ENCODE measurements at places on chromosomes 2 and 18.

GRCh38 chr2:31066086-31066485 lies 72.2 kb downstream of the GALNT14 start:
- no peak overlapping the region for H3K4me3 ChIP-seq
- no peak overlapping the region for H3K27ac ChIP-seq
- H3K36me3 ChIP-seq, result no peaks in the 10 kb centered on the region
- H3K4me1 ChIP-seq, result no peaks in the 10 kb centered on the region
- no peak for DNase-seq

DNA sequence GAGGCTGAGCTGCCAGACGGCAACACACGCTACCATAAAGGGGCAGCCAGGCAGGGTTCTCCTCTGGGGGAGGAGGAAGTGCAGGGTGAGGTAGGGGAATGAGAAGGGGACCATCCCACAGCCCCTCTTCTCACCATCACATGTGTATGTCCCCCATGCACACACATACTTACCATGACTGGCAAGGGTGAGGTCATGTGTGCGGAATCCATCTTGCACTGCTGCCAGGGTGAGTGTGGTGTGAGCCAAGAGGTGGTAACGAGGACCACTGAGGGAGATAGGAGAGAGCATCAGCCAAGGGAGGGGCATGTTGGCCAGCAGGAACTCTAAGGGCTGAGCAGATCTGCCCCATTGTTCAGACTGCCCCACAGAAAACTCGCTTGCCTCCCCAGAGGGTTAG lies 7.1 kb downstream of the WDR54 start:
- peaks cover 3% of the 10 kb centered on the region for H3K4me1 ChIP-seq
- H3K27ac ChIP-seq, result no peak overlapping the region
- no peak overlapping the region for H3K4me3 ChIP-seq
- H3K36me3 ChIP-seq, result peaks cover 68% of the 10 kb centered on the region

DNA sequence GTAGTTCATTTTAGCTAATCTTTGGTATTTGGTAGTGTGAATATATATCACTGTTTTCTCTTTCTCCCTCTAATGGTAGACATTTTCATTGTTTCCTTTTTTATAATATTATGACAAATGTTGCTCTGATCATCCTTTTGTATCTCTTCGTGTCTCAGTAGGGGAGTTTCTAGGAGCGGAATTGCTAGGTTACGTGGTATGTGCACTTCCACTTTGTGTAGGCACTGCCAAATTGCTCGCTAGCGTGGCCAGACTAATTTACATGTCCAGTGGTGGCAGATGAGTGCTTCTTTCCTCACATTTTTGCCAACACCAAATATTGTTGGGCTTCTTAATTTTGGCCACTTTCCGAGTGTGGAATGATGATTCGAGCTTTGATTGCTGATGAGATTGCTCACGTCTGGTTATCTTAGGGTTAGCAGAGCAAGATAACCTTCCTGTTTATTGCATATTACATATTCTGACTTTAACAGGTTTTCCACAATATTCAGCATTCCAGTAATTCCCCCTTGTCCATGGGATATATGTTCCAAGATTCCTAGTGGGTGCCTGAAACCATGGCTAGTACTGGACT lies 30.4 kb upstream of the GREB1 start:
- no peak overlapping the region for H3K4me3 ChIP-seq
- H3K27ac ChIP-seq, result no peak overlapping the region
- peaks cover 14% of the 10 kb centered on the region for H3K4me1 ChIP-seq
- no peak for DNase-seq
- no peaks in the 10 kb centered on the region for H3K36me3 ChIP-seq

- peak overlapping the region; percentile 90 for H3K4me3 ChIP-seq
- peak overlapping the region; percentile 100 for H3K27ac ChIP-seq
- DNase-seq, result peak; percentile 81
- peaks cover 39% of the 10 kb centered on the region for H3K4me1 ChIP-seq
- H3K36me3 ChIP-seq, result no peaks in the 10 kb centered on the region
Observed at GRCh38 chr18:3449512-3450011, 410 bp upstream of the TGIF1 start.

- no peaks in the 10 kb centered on the region for H3K27me3 ChIP-seq
- H3K4me1 ChIP-seq, result peaks cover 96% of the 10 kb centered on the region
- no peaks in the 10 kb centered on the region for H3K36me3 ChIP-seq
- DNase-seq, result no peak
Observed at GRCh38 chr2:62473246-62473827, 32.7 kb downstream of the TMEM17 start.

DNA sequence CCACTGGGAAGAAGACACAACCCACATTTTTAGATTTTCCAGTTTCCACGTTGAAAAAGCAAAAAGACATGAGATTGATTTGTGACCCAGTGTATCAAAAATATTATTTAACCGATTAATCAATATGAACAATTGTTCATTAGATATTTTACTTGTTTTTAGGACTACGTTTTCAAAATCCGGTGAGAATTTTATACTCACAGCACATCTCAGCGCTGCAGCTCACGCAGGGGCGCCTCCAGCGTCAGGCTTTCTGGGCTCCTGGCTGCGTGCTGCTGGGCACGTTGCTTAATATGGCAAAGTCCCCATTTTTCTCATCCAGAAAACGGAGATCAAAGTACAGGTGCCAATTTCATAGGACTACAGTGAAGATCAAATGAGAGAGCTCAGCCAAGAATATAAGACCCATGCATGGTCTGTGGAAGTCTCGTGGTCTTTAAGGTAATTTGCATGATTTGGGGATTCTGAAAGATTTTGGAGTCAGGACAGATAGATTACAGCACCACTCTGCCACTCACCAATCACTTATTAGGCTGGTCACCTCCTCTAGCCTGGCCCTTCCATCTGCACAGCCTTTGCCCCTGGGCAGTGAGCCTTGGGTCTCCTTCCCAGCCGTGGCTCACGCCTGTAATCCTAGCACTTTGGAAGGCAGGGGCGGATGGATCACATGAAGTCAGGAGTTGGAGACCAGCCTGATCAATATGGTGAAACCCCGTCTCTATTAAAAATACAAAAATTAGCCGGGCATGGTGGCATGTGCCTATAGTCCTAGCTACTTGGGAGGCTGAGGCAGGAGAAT lies 36.2 kb downstream of the PTPN18 start:
- peak; percentile 59 for DNase-seq
- no peaks in the 10 kb centered on the region for H3K36me3 ChIP-seq
- H3K4me3 ChIP-seq, result peak overlapping the region; percentile 65
- H3K4me1 ChIP-seq, result peaks cover 35% of the 10 kb centered on the region
- peak overlapping the region; percentile 86 for H3K27ac ChIP-seq

DNA sequence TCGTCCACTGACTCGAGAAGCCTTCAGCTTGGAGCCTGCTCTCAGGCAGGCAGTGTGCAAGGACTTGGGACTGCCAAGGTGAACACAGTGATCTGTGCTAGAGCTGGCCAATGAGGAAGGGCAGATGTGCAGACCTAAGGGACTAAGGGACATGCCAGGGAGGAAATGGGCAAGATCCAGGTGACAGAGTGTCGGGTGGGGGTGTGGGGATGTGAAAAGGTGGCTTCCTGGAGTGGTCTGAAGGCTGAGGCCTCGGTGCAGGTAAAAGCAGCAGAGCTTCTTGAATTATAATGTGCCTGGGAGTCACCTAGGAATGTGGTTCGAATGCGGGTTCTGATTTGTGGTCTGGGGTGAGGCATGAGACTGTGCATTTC lies 42.0 kb downstream of the STEAP3 start:
- H3K36me3 ChIP-seq, result peaks cover 4% of the 10 kb centered on the region
- H3K4me3 ChIP-seq, result no peak overlapping the region
- no peak for DNase-seq
- H3K4me1 ChIP-seq, result no peaks in the 10 kb centered on the region
- no peaks in the 10 kb centered on the region for H3K27me3 ChIP-seq
- no peak overlapping the region for H3K27ac ChIP-seq

DNA sequence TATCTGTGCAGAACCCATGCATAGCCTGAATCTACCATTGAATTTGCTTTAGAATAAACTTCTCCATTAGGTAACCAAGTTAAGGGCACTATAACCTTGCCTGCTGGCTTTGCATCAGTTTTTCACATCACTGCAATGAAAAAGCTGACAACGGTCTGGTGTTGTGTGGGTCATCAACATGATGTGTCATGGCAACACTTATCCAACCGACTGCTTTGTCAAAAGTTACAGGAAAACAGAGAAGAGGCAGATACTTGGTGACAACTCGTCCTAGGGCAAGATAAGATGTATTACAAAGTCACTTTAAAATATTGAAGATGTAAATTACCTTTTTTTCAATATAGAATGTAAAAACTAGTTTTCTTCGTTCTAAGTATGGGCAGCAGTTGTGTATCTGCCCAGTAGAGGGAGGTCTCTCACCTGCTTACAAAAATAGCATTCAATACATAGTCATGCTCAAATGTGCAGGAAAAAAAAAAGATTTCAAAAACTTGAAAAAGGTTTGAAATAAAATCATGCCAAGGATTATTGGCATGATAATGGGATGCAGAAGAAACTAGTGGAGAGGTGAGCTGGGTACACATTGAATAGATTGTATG lies 96.3 kb downstream of the EVA1A start:
- no peaks in the 10 kb centered on the region for H3K36me3 ChIP-seq
- H3K4me1 ChIP-seq, result no peaks in the 10 kb centered on the region
- no peak overlapping the region for H3K4me3 ChIP-seq
- DNase-seq, result no peak

GRCh38 chr18:65737471-65737955 lies 13.3 kb upstream of the CDH7 start:
- no peak for DNase-seq
- H3K36me3 ChIP-seq, result no peaks in the 10 kb centered on the region
- no peak overlapping the region for H3K27ac ChIP-seq
- H3K27me3 ChIP-seq, result no peaks in the 10 kb centered on the region
- no peaks in the 10 kb centered on the region for H3K4me1 ChIP-seq

DNA sequence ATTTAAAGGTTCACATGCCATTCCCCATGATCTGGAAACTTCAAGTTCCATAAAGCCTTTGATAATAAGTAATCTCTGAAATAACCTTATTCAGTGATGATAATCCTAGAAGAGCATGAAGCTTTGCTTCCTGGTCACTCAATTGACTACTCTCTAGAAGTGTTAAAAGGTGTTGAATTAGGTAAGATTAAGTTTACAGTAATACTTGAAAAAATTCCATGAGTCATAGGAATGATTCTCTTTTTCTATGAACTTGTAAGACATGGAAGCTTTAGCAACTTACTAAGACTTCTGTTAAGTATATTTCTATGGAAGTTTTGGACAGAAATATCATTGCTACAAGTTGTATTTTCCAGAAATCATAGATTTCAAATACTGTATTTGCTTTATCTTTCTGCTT lies 100.6 kb downstream of the MYO1B start:
- no peaks in the 10 kb centered on the region for H3K27me3 ChIP-seq
- no peaks in the 10 kb centered on the region for H3K4me1 ChIP-seq
- H3K27ac ChIP-seq, result no peak overlapping the region
- no peaks in the 10 kb centered on the region for H3K36me3 ChIP-seq
- no peak for DNase-seq
- H3K4me3 ChIP-seq, result no peak overlapping the region

GRCh38 chr2:215590010-215590745 lies 154.3 kb upstream of the FN1 start:
- H3K4me3 ChIP-seq, result no peak overlapping the region
- no peak for DNase-seq
- H3K27ac ChIP-seq, result no peak overlapping the region
- H3K36me3 ChIP-seq, result no peaks in the 10 kb centered on the region

GRCh38 chr2:176096986-176097819 lies 2.4 kb upstream of the HOXD12 start:
- peak; percentile 74 for DNase-seq
- no peak overlapping the region for H3K27ac ChIP-seq
- H3K27me3 ChIP-seq, result peaks cover 100% of the 10 kb centered on the region
- H3K4me1 ChIP-seq, result peaks cover 53% of the 10 kb centered on the region
- H3K4me3 ChIP-seq, result peak overlapping the region; percentile 47
- H3K36me3 ChIP-seq, result no peaks in the 10 kb centered on the region

- H3K4me1 ChIP-seq, result no peaks in the 10 kb centered on the region
- H3K27ac ChIP-seq, result no peak overlapping the region
- no peak for DNase-seq
Observed at GRCh38 chr2:222352981-222353380, 54.2 kb upstream of the PAX3 start.

DNA sequence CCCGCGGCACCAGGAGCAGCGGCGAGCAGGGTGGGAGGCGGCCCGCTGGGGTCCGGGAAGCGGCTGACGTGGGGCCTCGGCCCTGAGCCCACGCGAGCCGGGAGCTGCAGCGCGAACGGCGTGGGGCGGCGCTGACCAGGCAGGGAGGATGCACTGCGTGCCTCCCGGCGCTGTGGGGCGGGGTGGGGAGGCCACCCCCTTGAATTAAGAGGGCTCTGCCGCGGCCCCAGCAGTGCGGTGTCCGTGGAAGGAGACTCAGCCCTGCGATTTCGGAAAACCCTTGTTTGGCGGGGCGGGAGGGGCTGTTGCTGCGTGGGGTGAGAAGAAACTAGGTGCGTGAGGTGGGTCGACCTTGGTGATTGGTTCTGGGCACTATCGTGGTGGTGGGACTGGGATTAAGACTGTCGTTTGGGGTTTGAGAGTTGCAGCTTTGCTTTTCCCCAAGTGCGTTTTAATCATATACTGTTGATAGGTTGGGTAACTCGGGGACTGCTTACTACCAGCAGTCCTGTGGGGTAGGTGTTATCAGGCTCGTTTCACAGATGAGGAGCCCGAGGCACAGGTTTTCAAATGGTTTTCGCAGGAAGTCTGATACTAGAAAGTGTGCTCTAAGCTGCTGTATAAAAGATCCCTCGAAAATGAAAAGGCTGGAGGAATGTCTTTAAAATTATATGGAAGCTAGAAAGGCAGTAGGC lies 722 bp downstream of the ACSL3 start:
- H3K4me1 ChIP-seq, result peaks cover 39% of the 10 kb centered on the region
- peak overlapping the region; percentile 95 for H3K27ac ChIP-seq
- DNase-seq, result peak; percentile 74
- peak overlapping the region; percentile 99 for H3K4me3 ChIP-seq
- no peaks in the 10 kb centered on the region for H3K36me3 ChIP-seq

DNA sequence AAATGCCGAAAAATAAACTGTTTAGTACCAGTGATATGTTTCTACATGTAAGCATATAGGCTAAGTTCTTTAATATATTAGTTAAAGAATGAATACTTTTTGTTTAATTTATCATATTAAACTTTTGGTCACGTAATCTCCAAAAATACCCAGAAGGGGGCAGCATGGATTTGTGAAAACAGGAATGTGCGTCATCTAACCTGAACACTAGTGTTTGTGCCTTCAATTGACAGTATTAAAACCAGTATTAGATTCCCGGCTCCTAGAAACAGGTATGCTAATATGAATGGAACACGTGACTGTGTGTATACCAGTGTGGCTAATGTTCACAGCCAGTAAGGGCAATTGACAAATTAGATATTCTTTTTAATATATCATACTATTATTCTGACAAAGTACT lies 51.8 kb downstream of the WDR7 start:
- no peak overlapping the region for H3K27ac ChIP-seq
- no peaks in the 10 kb centered on the region for H3K36me3 ChIP-seq
- DNase-seq, result no peak

DNA sequence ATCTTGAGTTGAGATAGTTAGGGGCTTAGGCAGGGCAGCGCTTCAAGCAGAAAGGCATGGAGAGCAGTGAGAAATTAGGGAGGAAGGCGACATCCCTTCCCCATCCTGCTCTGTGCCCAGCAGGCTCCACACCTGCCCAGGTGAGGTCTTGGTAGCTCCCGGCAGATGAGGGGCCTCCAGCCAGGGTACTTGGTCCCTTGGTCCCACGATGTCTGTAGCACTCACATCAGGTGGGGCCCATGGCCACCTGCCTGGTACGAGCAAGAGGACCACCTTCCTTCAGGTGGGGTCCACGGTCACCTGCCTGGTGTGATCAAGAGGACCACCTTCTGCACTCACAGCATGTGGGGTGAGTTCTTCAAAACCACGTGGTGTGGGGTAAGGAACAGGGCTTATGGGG lies 91.2 kb downstream of the GALR1 start:
- H3K27me3 ChIP-seq, result no peaks in the 10 kb centered on the region
- no peak overlapping the region for H3K27ac ChIP-seq
- no peak overlapping the region for H3K4me3 ChIP-seq
- no peaks in the 10 kb centered on the region for H3K4me1 ChIP-seq
- no peaks in the 10 kb centered on the region for H3K36me3 ChIP-seq
- DNase-seq, result no peak
